Spleen (tissue), 13 donors: ENCODE measurements at places on chromosomes 12 and 14.

DNA sequence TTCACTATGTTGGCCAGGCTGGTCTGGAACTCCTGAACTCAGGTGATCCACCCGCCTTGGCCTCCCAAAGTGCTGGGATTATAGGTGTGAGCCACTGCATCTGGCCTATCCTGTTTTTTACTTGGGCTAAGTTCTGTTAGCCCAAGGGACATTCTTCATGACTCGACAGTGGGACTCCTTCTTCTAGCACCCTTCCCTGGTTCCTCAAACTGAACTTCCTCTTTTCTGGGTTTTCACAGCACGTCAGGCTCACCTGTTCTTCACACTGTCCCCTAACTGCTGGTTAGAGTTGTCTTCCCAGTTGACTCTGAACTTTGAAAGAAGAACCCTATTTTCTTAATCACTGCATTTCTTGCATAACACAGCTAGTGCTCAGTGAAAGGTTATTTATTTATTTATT lies 22.5 kb downstream of the CABP1 start:
- no peak overlapping the region for H3K27ac ChIP-seq
- H3K4me3 ChIP-seq: no peak overlapping the region
- DNase-seq: no peak
- peaks cover 41% of the 10 kb centered on the region for H3K4me1 ChIP-seq
- H3K36me3 ChIP-seq: no peaks in the 10 kb centered on the region

DNA sequence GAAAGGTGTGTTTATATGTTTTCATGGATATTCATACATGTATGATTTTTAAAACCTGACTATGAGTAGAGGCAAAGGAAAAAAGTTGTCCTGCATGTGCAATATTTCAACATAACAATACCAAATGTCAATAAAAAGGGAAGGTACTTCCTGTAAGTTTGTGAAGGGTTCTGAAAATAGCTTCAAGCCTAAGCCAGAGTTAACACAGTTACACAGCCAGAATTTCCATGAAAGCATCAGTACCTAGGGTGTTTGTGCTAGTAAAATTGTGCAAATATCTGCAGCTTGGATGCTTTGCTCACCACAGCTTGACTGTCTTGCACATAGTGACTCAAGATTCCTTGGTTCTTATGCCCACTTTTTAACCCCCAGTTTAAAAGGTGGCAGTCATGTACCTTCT lies 193.1 kb upstream of the FAR2 start:
- no peak for DNase-seq
- H3K27ac ChIP-seq: no peak overlapping the region
- H3K4me1 ChIP-seq: no peaks in the 10 kb centered on the region
- no peaks in the 10 kb centered on the region for H3K36me3 ChIP-seq

DNA sequence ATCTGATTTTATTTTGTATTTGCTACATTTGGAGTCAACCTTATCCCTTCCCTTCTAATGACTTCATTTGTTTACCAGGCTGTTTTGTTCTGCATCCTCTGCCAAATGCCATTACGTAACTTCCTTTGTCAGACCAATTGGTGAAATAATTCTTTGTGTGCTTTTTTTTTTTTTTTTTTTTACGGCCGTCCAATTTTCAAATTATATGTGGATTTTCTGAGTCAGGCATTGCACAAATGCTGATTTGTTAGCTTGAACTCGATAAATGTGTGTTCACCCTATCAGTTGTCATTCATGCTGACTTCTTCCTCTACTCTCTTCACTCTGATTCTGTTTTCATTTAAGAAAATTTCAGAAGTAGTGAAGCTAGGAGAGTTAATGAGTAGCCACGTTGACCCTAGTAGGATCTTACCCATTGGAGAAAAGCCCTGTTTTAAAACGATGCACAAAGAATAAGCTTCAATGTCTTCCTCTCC lies 386.2 kb downstream of the DIO2 start:
- no peak overlapping the region for H3K4me3 ChIP-seq
- H3K27ac ChIP-seq: no peak overlapping the region
- DNase-seq: no peak
- H3K36me3 ChIP-seq: no peaks in the 10 kb centered on the region
- no peaks in the 10 kb centered on the region for H3K27me3 ChIP-seq

GRCh38 chr12:130819681-130820080 lies 19.4 kb downstream of the STX2 start:
- DNase-seq: no peak
- H3K27me3 ChIP-seq: no peaks in the 10 kb centered on the region
- H3K27ac ChIP-seq: no peak overlapping the region
- H3K36me3 ChIP-seq: peaks cover 4% of the 10 kb centered on the region
